WERI-Rb-1 (cell line): ENCODE measurements at places on chromosomes 1 and 21.

DNA sequence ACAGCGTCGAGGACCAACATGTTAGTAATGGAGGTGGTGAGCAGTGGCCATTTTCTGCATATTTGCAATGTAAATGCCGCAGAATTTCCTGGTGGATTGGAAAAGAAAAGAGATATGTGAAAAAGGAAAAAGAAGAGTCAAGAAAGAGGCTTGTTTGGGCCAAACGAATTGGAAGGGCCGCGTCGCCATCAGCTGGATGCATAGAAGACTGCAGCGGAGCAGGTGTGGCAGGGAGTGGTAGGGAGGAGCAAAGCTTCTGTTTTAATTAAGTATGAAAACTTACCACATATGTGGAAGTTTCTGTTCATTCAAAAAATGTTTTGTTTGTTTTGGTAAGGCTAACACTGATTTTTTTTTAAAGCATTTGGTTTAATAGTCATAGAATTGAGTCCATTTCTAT is 690.7 kb downstream of the NCAM2 start:
- DNase-seq: peak; percentile 25

- DNase-seq: peak; percentile 44
Observed at GRCh38 chr21:42467140-42467983, 28.7 kb downstream of the RSPH1 start.

DNA sequence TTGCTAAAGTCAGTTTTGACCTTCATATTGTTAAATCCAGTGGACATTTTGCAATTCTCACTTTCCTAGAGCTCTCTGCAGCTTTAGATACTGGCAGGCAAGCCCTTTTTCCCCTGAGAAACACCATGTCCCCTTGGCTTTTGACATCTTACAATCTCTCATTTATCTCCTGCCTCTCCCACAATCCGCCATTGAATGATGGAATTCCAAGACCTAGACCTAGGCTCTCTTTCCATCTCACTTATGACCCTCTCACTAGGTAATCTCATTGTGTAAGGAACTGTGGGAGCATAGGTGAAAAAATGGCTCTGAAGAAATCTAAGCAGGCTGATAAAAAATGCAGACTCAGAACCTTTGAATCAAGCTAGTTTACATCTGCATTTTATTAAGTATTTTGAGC is 2.0 kb downstream of the KYAT3 start:
- no peak for DNase-seq

GRCh38 chr1:240100371-240100934 is 8.8 kb downstream of the FMN2 start:
- DNase-seq: no peak

DNA sequence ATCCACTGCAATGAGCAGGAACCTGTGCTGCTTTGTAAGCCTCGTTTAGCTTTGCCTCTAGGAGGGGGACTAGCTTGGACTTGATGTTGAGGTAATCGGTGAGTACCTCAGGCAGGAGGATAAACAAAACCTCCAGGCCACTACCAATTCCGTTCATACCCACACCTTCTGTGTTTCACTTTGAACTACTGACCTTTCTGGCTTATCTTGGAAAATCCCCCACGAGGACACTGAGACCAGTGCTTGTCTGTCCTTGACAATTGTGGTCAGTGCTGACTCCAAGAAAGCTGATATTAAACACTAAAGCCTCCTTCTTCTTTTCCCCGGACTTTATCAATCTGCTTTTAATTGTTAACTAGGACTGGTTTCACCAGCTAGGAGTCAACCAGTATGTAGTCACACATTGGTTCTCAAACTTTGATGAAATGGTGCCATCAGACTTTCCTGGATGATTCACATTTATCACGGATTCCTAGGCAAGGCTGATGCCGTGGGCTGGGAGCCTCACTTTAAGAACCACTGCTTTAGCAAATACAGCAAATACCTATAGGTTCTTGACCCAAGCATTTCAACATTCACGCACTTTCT is 52.7 kb downstream of the TGFB2 start:
- DNase-seq: no peak

DNA sequence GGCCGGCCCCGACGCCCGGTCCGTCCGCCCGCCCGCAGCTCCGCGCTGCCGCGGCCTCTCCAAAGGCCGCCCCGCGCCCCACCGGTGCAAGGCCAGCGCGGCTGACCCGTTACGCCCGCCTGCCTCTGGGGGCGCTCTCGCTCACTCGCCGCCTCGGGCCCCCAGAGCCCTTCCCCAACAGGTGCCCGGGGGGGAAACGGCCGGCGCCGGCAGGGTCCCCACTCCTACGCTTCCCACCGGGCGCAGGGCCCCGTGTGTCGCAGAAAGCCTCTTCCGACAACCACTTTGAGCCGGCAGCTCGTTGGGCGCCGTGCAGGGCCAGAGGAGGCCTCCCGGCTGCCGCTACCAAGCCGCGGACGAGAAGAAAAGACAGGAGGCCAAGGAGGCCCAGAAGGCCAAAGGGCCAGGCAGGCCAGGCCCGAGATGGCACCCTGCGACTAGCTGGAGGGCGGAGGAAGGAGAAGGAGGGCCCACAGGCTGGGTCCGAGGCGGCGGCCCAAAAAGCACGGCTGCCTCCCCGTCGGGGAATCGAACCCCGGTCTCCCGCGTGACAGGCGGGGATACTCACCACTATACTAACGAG is 64.9 kb upstream of the FCGR2A start:
- DNase-seq: peak; percentile 72

- DNase-seq: no peak
Observed at GRCh38 chr1:110785055-110785454, 87.9 kb upstream of the CD53 start.

DNA sequence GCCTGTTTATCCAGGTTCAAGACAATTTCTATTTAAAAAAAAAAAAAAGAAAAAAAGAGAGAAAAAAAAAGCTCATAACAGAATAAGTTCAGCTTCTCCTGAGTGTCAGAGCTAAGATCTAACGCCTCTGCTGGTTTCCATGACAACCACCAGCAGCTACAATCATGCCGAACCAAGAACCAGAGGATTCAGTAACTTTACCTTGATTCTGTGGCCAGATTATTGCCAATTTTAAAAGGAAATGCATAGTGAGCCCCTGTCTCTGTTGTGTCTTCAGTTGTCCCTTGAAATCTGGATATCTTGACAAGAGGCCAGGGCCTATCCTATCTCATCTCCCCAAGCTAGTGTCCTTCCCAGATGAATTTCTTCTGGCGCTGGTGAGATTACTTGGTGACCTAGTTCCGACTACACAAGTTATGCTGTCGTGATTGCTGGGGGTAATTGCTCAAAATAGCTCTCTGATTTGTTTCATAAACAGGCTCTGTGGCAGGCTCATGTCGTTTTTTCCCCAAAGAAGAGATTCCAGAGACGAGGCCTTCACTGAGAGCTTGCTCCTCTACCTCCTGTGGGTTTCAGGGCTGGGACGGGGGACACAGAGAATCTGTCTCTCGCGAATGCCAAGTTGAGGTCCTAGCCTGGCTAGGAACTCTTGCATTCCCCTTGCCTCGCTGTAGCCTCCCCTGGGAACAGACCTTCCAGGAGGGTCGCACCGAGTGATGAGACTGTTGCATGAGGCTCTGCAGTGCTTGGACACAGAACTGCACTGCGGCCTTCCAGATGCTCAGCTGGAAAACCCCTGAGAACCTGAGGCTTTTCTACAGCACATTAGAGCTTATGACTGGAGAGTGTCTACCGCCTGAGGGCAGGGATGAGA is 32.4 kb upstream of the SCCPDH start:
- DNase-seq: no peak

- DNase-seq: peak; percentile 50
Observed at GRCh38 chr1:207644852-207645634, at the start of gene CR1L. TSS of gene CR1L (plus strand) at chr1:207645133. CDS start at chr1:207645234, 101 bp downstream.

DNA sequence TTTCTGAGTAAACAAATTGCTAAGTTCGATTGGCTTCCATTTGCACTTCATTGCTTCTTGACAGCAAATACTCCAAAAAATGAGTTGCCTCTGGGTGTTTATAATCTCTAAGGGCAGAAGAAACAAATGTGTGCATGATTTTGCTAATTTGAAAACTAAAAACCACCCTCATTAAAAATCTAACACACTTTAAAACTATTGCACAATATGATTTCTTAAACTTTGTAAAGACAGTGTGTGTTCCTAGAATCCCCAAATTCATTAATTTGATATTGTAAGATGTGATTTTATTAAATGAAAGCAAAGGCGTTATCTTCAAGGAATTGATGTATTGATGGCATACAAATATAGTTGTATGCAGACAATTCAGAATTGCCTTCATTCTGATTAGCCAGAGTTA is 350.9 kb downstream of the OLFM3 start:
- no peak for DNase-seq

GRCh38 chr1:31957701-31958674 is 19.8 kb upstream of the PTP4A2 start:
- no peak for DNase-seq

DNA sequence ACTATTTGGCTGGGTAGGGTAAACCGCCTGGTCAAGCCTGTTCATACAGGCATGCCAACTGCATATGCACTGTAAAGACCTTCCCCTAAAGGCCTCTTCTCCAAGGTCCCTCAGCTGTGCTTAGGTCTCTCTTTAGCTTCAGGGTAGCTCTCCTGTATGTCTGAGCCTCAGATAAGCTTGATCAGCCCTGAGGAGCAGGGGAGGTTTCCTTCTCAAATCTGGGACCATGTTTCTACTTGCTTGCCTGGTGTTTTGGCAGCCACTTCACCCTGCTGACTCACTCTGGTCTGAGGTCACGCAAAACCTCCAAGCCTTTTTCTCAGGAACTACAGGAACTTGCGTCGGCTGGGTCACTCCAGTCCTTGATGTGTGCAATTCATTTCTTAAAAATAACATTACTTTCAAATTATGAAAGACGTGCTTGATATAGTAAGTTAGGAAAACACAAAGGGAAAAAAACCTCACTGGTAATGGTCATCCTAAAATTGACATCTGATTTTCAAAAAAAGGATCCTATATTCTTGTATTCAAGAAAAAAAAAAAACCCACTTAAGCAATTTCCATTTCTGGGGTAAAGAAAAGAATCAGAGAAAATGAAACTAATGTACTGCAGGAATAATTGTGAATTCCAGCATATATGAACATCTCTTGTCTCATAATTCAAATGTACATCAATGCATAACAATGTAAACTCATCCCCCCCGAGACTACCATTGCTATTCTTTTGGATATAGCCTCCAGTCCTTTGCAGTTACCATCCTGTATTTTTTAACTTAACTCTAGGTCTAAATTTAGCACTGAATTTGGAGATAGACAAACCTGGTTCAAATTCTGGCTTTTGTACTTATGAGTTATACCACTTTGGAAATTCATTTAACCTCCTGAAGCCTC is 24.8 kb upstream of the RNF19B start:
- no peak for DNase-seq

- peak; percentile 61 for DNase-seq
Observed at GRCh38 chr1:109240158-109241152, 8.9 kb upstream of the CELSR2 start.

DNA sequence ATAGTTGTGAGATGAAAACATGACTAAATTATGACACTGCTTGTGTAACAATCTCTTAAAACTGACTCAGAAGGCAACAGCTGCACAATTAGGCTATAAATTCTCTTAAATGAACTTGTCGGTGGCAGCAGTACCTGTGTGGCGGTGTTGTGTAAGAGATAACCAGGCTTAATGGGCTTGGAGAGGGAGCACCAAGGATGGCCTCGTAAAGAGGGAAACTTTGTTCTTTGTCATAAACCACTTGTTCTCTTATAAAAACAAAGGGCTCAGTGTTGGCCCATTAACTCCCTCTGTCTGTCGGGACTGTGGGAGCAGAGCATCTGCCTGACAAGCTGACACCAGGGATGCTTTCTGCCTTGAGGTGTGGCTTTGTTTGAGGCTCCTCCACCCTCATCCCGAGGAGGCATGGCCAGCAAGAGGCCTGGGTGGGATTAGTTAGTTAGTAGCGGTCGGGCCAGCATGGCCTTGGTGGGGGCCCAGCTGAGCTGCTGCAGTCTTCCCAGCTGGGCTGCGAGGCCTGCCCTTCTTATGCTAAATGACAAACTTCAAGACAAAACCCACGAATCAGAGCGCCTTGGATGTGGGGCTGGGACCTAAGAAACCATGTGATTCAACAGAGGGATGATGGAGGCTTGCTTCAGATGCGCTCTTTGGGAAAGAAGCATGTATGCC is 171.4 kb downstream of the CAMTA1 start:
- DNase-seq: no peak

DNA sequence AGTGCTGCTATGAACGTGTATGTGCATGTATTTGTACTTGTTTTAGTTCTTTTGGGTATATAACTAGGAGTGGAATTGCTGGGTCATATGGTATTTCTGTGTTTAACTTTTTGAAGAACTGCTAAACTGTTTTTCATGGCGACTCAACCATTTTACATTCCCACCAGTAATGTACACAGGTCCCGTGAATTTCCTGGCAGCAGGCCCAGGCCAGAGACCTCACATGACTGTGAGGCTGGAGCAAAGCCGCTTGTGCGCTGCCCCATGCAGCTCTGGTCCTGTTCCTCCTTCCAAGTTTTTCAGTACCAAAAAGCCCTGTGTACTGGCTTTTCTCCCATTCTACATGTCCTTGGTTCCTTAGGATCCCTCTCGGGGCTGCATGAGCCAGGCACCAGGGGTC is 29.6 kb downstream of the ACOT11 start:
- DNase-seq: no peak

- no peak for DNase-seq
Observed at GRCh38 chr1:110125810-110126209, 13.6 kb downstream of the UBL4B start.

DNA sequence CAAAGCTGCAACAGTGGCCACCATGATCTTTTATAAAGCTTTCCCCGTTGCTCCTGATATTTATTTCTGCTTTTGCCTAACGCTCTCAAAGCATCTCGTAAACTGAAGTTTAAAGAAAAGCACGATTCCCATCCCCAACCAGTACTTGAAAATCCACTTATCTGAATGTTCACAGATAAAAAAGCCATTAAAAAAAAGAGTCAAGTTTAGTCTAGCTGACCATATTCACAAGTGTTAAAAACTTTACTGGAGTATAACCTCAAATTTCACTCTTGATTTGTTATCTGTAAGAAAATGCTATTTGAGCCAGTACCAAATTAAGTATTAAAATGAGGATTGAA is 34.6 kb upstream of the SLC45A3 start:
- DNase-seq: no peak

DNA sequence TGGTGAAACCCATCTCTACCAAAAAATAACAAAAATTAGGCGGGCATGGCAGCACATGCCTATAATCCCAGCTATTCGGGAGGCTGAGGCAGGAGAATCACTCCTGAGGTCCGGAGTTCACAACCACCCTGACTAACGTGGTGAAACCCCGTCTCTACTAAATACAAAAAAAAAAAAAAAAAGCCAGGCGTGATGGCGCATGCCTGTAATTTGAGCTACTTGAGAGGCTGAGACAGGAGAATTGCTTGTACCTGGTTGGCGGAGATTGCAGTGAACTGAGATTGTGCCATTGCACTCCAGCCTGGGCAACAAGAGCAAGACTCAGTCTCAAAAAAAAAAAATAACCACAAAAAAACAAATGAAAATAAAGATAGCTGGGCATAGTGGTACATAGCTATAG is 42.3 kb downstream of the CC2D1B start:
- DNase-seq: no peak
